ENCODE measurements at places on chromosomes 1 and 21.

DNA sequence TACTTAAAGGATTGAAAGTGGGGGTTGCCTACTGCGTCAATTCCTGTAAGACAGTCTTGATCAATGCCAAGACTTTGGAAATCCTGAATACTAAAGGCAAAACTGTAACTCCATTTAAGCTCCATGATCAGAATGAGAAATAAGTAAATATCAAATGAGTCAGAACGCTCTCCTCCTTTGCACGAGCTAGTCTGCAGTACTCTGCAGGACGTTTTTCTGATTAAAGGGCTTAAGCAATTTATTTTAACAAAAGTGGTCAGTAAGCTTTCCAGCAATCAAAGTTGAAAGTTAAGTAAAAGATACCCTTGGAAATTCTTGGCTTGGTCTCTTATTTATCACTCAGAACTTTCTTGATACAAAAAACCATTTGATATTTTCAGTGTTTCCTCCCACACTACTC, 35.7 kb upstream of the ARHGAP29 start:
- DNase-seq = no peak

DNA sequence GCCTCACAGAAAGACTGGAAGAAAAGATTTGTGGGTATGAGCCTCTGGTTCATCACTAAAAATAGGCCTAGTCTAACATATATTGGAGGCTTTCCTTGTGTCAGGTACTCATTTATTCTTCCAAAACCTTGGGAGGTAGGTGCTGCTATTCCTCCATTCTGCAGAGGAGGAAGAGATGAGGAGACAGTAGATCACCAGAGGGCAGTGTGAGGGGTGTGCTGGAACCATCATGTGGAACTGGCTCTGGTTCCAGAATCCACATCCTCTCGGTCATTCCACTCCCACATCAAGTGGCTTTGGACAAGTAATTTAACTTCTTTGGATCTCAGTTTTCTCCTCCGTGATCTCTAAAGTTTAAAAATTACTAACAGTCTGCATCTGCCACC, 7.4 kb upstream of the INKA2 start:
- DNase-seq = no peak

GRCh38 chr1:33986390-33987095, 122.7 kb downstream of the HMGB4 start:
- no peak for DNase-seq

- DNase-seq = no peak
Measured at GRCh38 chr1:231778009-231778719, 151.6 kb downstream of the DISC1 start.

- DNase-seq = no peak
Measured at GRCh38 chr1:97073936-97074335, 352.4 kb downstream of the PTBP2 start.

DNA sequence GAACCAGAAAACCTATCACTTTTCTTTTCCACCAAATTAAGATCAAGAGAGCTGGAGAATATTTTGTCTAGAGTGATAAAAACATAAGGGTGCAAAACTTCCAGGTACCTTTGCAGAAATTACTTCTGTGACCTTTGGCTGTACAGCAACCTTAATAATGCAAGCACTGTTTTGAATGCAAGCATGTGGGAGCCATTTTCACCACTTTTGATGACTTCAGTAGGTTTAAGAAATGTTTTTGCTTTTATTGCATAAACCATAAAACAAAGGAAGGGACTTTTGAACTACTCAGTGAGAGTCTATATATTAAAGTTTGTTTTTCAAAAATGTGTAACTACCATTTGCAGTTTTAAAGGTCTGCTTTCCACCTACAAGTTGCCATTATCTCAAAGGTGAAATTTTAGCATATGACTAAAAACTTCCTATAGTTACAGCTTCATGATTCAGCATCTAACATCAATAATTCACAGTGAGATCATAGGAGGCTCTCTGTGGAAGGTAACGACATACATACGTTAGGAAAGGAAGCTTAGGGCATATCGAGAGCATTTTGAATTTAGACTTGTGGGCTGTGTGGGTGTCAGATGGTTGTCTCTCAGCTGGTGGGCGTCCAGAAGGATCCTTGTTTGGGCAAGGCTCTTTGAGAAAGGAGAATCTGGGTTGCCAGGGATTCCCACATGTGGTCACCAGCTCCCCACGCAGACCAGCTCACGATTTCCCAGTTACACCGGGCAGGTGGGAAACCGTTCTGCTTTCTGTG, 1.1 kb upstream of the GADD45A start:
- peak; percentile 74 for DNase-seq

DNA sequence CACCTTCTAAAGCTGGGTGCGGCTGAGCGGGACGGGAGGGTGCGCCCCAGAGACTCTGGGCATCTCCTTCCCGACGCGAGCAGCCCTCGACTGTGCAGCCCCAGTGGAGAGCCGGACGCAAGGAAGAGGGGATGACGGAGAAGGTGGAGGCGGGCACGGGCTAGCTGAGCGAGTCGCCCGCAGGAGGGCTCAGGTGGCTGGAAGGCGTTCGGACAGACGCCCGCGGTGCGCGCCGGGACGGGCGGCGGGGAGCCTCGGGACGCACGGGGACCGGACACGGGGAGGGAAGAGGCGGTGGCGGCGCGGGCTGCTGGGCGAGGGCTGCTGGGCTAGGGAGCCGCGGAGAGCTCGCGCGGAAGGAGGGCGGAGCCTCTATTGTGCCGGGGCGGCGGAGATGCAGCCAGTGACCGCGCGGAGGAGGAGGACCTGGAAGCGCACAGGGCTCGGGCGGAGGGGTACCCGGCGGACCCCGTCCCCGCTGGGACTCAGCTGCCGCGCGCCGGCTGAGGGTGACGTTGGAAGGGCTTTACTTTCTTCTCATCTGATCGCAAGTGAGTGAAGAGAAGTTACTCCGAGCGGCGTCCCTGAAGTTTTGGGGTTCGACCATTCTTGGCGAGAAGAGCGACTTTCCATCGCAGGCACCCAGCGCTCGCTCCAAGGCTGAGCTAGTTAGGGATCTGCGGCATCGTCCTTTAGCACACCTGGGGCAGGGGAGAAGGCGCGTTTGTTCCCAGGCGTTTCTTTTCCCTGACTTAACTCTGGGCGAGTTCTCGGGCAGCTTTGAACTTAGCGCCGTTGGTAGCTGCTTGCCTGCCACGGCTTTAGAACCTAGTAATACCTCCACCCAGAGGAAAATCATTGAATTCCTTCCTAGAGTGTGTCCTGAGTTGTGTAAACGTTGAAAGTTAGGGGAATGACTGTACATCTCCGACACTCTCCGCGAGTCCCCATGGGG, at the start of gene OLFML2B:
TSS of gene OLFML2B (minus strand) at position 323 of the 955 bp plus-strand sequence. CDS start 439 bp downstream, outside the sequence.
- peak; percentile 28 for DNase-seq

- DNase-seq = no peak
Measured at GRCh38 chr21:43345746-43346409, 81.1 kb downstream of the SIK1 start.

GRCh38 chr21:46110499-46111192, 12.7 kb downstream of the COL6A2 start:
- DNase-seq = no peak

- no peak for DNase-seq
Measured at GRCh38 chr1:85445906-85446305, 19.1 kb downstream of the DDAH1 start.

DNA sequence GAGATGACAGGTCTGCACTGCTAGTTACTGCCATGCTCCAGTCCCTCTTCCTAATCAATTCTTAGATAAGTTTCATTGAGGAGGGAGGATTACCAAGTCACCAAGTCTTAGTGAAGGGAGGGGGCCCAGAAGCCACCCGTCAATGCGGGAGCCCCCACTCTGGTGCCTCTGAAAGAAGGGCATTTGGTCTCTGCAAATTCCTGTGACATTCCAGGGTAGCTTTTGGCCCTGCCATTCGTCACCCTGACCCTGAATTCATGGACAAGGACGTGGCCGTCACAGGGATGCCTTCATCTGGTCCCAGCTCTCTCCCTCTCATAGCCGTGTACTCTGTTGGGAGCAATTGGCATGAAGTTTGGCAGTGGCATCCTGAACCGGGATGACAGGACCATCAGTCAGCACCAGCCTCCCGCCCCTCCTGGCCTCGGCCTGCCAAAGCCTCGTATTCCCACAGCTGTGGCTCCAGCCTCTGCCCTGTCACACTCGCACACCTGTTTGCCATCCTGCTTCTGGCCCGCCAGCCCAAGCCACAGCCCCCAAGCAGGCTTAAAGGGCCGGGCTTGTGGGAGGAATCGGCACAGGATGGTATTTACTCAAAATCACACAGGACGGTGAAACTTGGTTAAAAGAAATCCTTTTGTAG, 150.7 kb downstream of the CLIC6 start:
- no peak for DNase-seq

DNA sequence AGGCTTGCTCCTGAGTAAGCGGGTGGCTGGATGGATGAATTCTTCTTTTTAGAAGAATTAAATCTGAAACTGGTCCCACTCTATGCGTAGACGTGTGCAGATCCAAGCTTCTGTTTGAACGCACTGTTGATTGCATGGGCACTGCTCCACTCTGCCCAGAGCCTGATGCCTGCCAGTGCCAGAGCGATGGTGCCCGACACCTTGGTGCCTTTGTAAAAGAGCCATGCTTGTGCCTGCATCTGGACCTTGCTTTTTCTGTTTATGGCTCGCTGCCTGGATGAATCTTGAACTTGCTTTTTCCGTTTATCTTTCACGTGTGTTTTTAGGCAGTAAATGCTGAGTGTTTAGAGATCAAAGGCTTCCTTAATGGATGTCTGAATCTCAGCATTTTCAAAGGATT, 15.0 kb upstream of the PWP2 start:
- no peak for DNase-seq

DNA sequence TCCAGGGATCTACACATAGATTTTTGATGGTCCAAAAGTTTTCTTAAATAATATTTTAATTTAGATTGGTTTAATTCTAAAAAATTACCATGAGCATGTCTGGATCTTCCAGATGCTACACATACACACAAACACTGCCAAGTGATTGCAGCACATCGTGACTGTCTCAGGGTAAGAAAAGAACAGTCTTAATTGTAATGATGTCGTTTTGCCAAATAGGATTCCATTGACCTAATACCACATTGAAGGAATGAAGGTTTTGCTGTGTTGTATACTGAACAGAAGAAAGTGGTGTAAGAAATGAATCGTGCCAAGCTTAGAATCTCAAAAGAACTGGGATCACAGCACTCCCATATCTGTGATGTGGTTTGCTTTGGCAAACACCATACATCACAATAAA, 633.3 kb upstream of the CAMK1G start:
- no peak for DNase-seq

Measured in stimulated activated CD4-positive, alpha-beta T cell treated with anti-CD3 and anti-CD28 coated beads, Interleukin-4, amount 100 ng/mL, for 4 hours (primary cell).